ENCODE measurements at places on chromosomes 13 and 19.

GRCh38 chr13:39561971-39562370 is 41.0 kb downstream of the LHFPL6 start:
- DNase-seq, result no peak

- DNase-seq, result no peak
Measured at GRCh38 chr13:99663908-99664307, 162.6 kb downstream of the TM9SF2 start.

DNA sequence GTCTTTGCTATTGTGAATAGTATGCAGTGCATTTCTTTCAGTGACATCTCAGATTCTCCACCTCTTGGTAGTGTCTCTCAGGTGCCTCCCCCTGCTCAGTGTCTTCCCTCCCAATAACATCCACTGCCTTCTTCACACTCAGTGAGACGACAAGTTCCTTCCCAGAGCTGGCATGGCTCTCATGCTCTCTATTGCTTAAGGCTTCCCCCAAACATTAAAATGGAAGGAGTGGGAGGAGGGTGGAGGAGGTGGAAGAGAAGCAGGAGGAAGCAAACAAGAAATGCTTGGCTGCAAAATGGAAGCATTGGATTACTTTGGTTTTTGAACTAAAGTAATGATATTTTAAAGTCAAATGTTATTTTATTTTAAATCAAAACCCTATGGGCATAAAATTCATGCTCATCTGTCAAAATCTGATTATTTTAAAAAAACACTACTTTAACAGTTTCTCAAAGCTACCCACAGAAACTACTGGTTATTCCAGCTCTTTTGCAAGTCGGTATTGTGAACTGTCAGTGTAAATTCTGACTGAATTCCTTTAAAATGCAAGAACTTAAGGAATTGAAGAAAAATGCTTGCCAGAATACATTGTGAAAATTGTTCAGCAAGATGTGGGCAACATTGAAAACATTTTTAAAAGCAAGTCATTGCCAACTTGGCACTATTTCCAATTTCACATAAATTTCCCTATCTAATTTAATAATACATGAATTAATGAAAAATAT is 727.6 kb upstream of the ARGLU1 start:
- no peak for DNase-seq

GRCh38 chr19:7505682-7506384 is 10.1 kb upstream of the ZNF358 start:
- no peak for DNase-seq

GRCh38 chr19:5000120-5000611 is 31.3 kb downstream of the KDM4B start:
- no peak for DNase-seq

GRCh38 chr19:42150911-42151361 is 18.7 kb upstream of the POU2F2 start:
- DNase-seq, result no peak

DNA sequence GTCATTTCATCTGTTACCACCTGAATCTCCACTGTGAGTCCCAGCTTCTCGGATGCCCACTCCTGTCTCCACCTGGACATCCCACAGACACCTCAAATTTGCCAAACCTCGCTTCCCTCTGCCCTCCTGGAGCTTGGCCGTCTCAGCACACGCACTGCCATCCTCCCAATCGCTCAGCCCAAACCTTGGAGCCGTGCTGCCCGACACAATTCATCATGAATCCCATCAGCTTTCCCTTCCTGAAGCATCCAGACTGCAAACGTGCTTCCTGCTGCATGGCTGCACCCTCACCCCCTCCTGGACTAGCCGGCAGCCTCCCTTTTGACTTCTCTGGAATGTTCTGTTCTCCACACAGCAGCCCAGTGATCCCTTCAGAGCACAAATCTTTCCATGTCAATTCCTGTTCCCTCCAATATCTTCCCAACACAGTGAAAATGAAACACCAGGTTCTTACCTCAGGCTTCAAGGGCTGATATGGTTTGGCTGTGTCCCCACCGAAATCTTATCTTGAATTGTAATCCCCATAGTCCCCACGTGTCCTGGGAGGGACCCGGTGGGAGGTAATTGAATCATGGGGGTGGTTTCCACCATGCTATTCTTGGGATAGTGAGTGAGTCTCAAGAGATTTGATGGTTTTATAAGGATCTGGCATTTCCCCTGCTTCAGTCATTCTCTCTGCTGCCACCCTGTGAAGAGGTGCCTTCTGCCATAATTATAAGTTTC is 1.1 kb upstream of the PROZ start:
- no peak for DNase-seq

DNA sequence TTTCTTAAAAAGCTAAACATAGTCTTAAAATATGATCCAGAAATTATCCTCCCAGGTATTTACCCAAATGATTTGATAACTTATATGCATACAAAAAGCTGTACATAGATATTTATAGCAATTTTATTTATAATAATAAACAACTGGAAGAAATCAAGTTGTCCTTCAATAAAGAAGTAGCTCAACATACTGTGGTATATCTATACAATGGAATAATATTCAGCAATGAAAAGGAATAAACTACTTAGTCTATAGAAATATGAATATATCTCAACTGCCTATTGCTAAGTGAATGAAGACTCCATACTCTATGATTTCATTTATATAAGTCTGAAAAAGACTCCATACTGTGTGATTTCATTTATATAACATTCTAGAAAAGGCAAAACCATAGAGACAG is 47.1 kb upstream of the SLAIN1 start:
- no peak for DNase-seq

GRCh38 chr19:16615808-16616207 is 12.2 kb downstream of the MED26 start:
- no peak for DNase-seq

DNA sequence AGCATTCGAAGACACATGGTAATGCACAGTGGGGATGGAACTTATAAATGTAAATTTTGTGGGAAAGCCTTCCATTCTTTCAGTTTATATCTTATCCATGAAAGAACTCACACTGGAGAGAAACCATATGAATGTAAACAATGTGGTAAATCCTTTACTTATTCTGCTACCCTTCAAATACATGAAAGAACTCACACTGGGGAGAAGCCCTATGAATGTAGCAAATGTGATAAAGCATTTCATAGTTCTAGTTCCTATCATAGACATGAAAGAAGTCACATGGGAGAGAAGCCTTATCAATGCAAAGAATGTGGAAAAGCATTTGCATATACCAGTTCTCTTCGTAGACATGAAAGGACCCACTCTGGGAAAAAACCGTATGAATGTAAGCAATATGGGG is 16.2 kb upstream of the ZNF763 start:
- DNase-seq, result no peak

DNA sequence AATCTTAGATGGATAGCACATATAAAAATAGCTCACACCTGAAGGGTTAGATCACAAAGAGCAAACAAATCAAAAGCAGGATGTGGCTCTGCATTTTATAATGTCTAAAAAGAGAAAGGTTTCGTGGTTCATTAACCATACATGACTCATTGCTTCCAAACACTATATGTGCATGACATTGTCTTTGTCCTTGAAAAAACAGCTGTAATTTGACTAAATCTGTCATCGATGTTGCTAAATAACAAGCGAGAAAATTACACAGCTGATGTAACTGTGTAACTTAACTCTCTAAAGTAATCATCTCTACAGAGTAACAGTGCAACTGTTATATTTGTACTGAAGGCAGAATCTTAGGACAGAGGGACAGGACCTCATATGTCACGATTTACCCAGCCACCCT is 383.1 kb upstream of the GPC6 start:
- no peak for DNase-seq

- DNase-seq, result no peak
Measured at GRCh38 chr13:100491164-100491842, 97.3 kb downstream of the GGACT start.

DNA sequence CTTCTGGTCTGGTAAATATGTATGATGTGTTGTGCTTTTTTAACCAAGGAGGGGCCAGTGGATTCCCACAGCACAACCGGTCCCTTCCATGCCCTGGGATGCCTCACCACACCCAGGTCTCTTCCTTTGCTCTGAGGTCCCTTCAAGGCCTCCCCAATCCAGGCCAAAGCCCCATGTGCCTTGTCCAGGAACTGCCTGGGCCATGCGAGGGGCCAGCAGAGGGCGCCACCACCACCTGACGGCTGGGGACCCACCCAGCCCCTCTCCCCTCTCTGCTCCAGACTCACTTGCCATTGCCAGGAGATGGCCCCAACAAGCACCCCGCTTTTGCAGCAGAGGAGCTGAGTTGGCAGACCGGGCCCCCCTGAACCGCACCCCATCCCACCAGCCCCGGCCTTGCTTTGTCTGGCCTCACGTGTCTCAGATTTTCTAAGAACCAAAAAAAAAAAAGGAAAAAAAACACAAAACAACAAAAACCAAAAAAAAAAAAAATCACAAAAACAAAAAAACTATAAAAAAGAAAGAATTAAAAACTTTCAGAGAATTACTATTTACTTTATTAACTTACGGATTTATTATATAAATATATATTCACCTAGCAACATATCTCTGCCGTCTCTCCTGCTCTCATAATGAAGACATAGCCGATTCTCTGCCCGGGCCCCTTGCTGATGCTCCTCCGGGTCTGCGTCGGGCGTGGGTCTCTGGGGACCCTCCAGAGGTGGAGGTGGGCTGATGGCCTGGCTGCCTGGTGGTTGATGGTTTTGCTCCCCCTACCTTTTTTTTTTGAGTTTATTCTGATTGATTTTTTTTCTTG is 14.4 kb downstream of the CAPN12 start:
- DNase-seq, result peak; percentile 54

DNA sequence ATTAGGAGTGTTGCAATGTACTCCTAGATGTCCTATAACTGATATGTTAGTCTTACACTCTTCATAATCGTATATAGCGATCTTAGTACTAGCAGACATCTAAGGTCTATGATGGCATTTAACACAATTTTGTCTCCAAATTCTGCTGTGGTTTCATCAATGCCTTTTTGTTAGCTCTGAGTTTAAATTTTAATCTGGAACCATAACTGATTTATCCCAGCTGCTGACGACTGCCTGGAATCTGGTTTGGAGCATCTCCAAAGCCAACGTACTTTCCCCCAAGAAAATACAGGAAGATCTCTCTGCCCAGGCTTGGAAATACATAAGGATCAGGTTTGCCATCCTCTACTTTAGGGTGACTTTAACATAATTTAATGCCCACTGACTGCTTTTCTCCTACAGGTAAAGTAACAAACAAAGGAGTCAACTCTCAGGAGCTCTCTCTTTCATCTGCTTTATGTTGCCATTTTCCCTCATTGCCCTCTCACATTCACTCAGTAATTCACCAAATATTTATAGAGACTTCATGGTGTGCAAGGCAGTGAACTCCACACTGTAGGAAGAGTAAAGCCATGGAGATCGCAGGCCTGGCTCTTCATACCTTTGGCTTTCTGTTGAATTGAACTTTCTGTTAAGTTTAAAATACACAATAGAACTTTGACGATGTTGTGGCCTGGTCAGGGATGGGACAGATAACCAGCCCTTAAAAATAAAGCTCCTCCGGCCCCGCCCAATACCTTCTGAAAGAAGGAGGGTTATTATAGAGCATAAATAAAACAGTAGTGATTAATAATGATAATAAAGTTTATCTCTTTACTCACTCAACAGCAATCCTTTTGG is 23.3 kb upstream of the SPART start:
- DNase-seq, result no peak

GRCh38 chr19:33947265-33947964 is 150.7 kb downstream of the KCTD15 start:
- DNase-seq, result no peak

DNA sequence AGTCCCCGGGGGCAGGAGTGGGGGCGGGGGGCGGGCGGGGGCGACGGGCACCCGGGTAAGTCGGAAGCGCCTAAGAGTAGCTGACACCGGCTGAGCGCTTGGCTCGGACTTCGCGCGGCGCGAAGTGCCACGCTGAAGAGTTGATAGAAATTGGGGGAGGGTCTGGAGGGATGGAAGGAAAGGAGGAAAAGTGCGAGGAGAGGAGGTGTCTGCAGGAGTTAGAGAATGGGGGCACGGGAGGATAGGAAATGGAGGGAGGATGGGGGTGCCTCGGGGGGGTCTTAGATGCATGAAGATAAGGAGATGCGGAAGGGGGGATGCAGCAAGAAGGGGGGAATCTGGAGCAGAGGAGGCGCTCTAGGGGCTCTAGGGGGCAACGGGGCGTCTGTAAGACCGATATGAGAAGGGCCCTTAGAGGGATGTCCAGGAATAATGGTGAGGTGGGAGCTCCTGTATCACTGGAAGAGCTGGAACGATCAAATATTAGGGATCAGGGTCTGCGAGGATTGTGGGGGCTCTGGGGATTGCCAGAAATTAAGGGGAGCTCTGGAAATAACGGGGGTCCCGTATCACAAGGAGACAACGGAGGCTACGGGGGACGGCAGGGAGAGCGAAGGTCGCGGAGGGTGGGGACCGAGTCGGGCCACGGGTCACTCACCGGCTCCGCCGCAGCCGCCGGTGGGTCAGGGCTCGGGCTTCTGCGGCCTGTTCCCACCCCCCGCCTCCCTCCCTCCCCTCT is at the start of gene MYPOP:
MYPOP (minus strand) TSS at position 702 of the 739 bp plus-strand sequence. CDS start 840 bp downstream, outside the sequence.
- DNase-seq, result no peak

GRCh38 chr19:30338041-30338456 is 34.1 kb upstream of the ZNF536 start:
- DNase-seq, result no peak

- no peak for DNase-seq
Measured at GRCh38 chr19:35731779-35732405, 10.4 kb downstream of the IGFLR1 start.

GRCh38 chr13:77372275-77372674 is 45.4 kb upstream of the MYCBP2 start:
- DNase-seq, result no peak

- no peak for DNase-seq
Measured at GRCh38 chr19:47735131-47735530, 10.2 kb upstream of the NOP53 start.

- no peak for DNase-seq
Measured at GRCh38 chr13:21466527-21466926, 7.4 kb upstream of the ZDHHC20 start.

GRCh38 chr13:106568299-106569003 is 514 bp upstream of the ARGLU1 start:
- DNase-seq, result no peak

DNA sequence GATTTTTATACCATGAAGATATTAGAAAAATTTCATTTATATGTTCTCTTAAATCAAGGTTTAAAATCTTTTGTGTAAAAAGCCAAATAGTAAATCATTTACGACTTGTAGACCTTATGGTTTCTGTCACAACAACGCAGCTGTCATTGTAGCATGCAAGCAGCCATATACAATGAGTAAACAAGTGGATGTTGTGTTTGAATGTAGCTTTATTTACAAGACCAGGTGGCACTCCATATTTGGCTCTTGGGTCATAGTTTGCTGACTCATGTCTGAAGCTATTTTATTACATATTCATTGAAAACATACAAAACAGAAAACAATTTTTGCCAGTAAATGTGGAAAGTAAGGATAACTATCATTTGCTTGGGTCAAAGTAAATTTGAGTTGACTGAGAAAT is 930.8 kb downstream of the SLITRK5 start:
- no peak for DNase-seq

DNA sequence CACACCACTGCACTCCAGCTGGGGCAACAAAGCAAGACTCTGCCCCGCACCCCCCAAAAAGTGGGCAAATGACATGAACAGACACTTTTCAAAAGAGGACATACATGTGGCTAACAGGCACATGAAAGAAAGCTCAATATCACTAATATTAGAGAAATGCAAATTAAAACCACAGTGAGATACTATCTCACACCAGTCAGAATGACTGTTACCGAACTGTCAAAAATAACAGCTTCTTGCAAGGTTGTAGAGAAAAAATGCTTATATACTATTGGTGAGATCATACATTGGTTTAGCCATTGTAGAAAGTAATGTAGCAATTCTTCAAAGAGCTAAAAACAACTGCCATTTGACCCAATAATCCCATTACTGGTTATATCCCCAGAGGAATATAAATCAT is 99.5 kb upstream of the SPATA13 start:
- DNase-seq, result no peak

Data from stimulated activated CD8-positive, alpha-beta memory T cell treated with anti-CD3 and anti-CD28 coated beads, Interleukin-4, amount 100 ng/mL, for 4 hours (primary cell).